C1 segment of cervical spinal cord (tissue), 14 donors: ENCODE measurements at places on chromosomes 6 and 20.

DNA sequence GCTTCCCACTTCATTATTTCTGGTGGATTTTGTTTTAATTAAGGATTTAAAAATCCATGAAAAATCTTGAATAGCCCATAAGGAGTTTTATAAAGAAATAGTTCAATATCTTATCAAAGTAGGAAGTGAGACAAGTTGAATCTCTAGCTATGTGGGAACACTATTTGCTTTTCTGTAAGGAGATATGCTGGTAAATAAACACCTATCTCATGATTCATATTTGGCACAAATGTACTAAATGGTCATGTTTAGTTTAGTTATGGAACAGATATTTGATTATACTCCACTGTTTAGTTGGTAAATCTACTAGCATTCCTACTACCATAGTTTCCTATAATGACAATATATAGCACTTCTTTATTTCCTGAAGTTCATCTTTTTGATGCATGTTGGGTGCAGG, 239.9 kb upstream of the CEP162 start:
- DNase-seq: no peak

GRCh38 chr20:37971561-37972127, 61.6 kb downstream of the TTI1 start:
- no peak for DNase-seq

- no peak for DNase-seq
Measured at GRCh38 chr6:88360203-88360797, 194.2 kb upstream of the CNR1 start.

- DNase-seq: no peak
Measured at GRCh38 chr20:41927655-41928054, 309.5 kb upstream of the CHD6 start.
